Lower leg skin (tissue), 4 donors: ENCODE measurements at places on chromosomes 6 and 20. TPM values are rescaled to one million over a fixed set of nuclear protein-coding genes. Genes with fewer than 3 reads are reported as not detected.

Gene VSTM2L
- 6.6 TPM for total RNA-seq

Gene BNIP5
- total RNA-seq = not detected

Gene SIRT5
- total RNA-seq = 5.5 TPM

Gene RRAGD
- 20.9 TPM for total RNA-seq

Gene TMEM151B
- total RNA-seq = not detected

Gene DSN1
- 8.5 TPM for total RNA-seq

Gene PPIL6
- total RNA-seq = 1.5 TPM

Gene TMEM63B
- 73.4 TPM for total RNA-seq

Gene POLH
- total RNA-seq = 28.2 TPM

Gene ULBP1
- total RNA-seq = not detected

Gene C20orf202
- total RNA-seq = 1.4 TPM

Gene ADGRB3
- 0.30 TPM for total RNA-seq

Gene OR2H2
- total RNA-seq = not detected

Gene TBX18
- total RNA-seq = 1.1 TPM

Gene BCAS1
- 2.3 TPM for total RNA-seq

Gene DDX43
- total RNA-seq = 0.93 TPM

Gene ABHD16B
- total RNA-seq = not detected

Gene FAM217A
- total RNA-seq = not detected

Gene HLA-DQB1
- total RNA-seq = 6.8 TPM

Gene SOX18
- 7.3 TPM for total RNA-seq

Gene PAK5
- total RNA-seq = 0.27 TPM

Gene SIRPG
- not detected for total RNA-seq

Gene NHLRC1
- total RNA-seq = 6.1 TPM

Gene GUCA1A
- total RNA-seq = not detected

Gene MYMX
- total RNA-seq = not detected

Gene BMP6
- 8.4 TPM for total RNA-seq

Gene MCCD1
- not detected for total RNA-seq

Gene AKIRIN2
- total RNA-seq = 30.3 TPM

Gene C6orf141
- 4.2 TPM for total RNA-seq

Gene ERVFRD-1
- total RNA-seq = not detected

Gene ZSCAN31
- 19.4 TPM for total RNA-seq

Gene VWA7
- total RNA-seq = 1.6 TPM

Gene DSP
- 2,369 TPM for total RNA-seq

Gene FAM135A
- 105 TPM for total RNA-seq

Gene PAX1
- 0.19 TPM for total RNA-seq

Gene ZC2HC1B
- not detected for total RNA-seq

Gene WFDC2
- 12.5 TPM for total RNA-seq

Gene TNF
- 0.38 TPM for total RNA-seq

Gene SLC24A3
- 2.3 TPM for total RNA-seq

Gene CDYL
- 34.3 TPM for total RNA-seq

Gene CRISP2
- not detected for total RNA-seq

Gene LRRC73
- total RNA-seq = not detected

Gene HTR1E
- total RNA-seq = 0.10 TPM

Gene PNPLA1
- 31.3 TPM for total RNA-seq

Gene LY6G5C
- total RNA-seq = 1.6 TPM

Gene SLC22A2
- total RNA-seq = not detected

Gene SCAND1
- 81.5 TPM for total RNA-seq

Gene ZBTB12
- 0.81 TPM for total RNA-seq

Gene POM121L2
- not detected for total RNA-seq

Gene MYLK2
- 0.10 TPM for total RNA-seq

Gene CALHM6
- total RNA-seq = not detected

Gene ME1
- total RNA-seq = 55.0 TPM

Gene INSM1
- 0.19 TPM for total RNA-seq

Gene SSTR4
- not detected for total RNA-seq

Gene PKHD1
- 0.04 TPM for total RNA-seq

Gene C20orf144
- total RNA-seq = not detected

Gene CHRNA4
- total RNA-seq = not detected

Gene PI3
- total RNA-seq = 0.76 TPM
